Activated CD4-positive, alpha-beta T cell treated with anti-CD3 and anti-CD28 coated beads, Interleukin-2, amount 10 ng/mL, durations not matched to agents 7 days and 5 days (primary cell): ENCODE measurements at places on chromosomes 2 and 18.

DNA sequence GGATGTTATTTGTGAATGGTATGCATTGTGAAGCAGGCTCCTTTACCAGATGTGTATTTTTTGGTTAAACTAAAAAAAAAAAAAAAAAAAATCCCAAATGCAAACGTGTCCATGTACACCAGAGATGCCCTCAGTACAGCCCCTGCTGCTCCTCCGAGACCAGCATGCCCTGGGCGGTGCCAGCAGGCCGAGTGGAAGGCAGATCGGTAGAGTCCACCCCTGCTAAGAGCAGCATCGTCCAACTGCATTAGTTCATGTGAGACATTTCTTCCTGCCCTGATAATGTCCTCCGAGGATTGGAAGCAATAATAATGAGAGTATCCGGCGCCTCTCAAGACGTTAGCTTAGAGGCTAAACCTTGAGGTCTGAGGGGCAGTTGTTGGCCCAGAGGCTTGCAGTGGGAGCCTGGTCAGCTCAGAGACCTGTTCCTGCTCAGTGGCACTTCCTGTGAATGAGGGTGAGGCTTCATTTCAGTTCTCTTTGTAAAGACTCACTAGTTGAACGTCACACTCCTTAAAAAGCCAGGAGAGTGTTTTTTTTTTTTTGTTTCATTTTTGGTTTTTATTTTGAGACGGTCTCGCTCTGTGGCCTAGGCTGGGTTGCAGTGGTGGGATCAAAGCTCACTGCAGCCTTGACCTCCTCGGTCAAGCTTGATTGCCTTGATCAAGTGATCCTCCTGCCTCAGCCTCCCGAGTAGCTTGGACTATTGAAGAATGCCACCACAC lies 5.6 kb downstream of the SLC66A3 start:
- peak; percentile 39 for DNase-seq

DNA sequence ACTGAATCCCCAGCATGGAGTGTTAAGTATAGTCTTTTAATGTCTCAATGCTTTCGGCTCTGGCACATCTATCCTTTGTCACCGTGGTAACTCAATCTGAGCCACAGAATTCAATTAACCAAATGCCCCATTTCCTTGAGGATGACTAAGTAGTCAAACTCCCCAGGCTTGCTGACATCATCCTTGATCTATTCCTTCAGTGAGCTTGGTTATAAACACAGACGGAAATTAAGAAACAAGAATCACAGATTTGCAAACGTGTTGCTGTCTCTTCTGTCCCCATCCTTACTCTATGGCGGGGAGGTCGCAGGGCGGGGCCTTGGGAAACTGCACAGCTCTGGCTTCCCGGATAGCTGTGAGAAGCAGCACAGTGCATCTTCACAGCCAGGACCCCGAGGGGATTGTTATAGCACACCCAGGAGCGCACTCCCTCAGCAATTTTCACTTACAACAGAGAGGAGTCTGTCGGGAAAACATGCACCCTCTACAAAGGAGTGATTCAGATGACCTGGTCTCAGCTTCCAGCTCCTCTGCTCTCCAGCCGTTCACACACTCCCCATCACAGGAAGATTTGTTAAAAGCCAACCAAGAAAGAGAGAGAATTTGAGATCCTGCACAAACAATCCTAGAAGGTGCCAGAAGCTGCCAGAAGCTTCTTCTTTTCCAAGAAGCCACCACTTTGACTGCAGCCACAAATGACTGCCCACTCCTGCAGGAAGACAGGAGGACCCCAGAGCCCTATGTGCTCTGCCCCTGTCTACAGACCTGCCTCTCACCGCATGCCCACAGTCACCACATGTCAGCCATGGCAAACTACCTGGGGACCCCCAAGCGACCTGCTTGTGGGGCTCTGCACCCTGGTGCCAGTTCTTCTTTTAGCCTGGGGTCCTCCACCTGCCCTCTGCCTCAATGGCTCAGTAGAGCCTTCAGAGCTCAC lies 44.9 kb upstream of the YWHAQ start:
- DNase-seq, result no peak

- DNase-seq, result no peak
Observed at GRCh38 chr18:4842751-4843150, 354.3 kb downstream of the AKAIN1 start.

- no peak for DNase-seq
Observed at GRCh38 chr2:1701556-1702185, 42.6 kb downstream of the PXDN start.

DNA sequence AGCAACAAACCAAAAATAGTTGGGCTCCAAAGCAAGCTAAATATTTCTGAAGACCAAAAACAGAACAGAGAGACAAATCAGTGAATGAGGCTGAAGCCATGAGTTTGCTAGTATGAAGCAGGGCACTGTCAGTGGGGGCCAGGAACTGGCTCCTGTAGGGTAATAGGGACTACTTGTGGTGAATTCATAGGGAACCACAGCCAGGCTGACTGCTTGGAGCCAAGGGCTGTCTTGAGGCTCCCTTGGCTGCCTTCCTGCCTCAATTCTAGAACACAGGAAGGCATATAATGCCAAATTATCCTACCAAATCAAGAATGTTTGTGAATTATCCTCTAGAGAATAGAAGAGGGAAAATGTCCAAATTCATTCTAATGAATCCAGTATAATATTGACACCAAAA lies 406.0 kb downstream of the CCDC85A start:
- DNase-seq, result no peak

GRCh38 chr2:141021109-141021508 lies 1109.7 kb downstream of the LRP1B start:
- no peak for DNase-seq

- DNase-seq, result no peak
Observed at GRCh38 chr2:101597347-101597944, 100.1 kb upstream of the MAP4K4 start.

GRCh38 chr2:76478266-76479035 lies 767.7 kb upstream of the GCFC2 start:
- no peak for DNase-seq

- DNase-seq, result peak; percentile 21
Observed at GRCh38 chr18:23135550-23136325, 453 bp downstream of the CABLES1 start.

DNA sequence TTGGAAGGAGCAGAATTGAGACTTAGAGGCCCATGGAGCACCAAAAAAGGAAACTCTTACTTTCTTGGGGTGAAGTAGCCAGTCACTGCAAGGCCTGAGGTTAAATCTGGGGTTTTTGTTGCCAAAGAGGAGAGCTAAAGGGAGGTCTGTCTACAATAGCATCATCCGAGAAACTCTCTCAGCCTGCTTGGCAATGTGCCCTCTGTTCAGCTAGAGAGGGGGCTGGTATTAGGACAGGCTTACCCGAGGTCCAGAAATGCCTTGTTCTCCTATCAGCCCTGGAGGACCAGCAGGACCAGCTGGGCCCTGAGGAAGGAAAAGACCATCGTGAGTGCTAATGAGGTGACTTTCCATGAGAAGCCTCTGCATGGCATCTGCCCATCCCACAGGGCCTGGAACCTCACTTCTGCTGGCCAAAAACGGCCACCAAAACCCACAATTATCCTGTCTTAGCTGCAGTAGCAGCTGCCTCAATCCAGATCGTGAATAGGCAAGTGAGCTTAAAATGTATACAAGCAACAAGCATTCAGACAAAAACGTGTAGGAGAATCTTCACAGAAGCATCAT lies 61.6 kb downstream of the COL6A3 start:
- DNase-seq, result no peak

GRCh38 chr2:75788902-75789301 lies 78.2 kb upstream of the GCFC2 start:
- no peak for DNase-seq

DNA sequence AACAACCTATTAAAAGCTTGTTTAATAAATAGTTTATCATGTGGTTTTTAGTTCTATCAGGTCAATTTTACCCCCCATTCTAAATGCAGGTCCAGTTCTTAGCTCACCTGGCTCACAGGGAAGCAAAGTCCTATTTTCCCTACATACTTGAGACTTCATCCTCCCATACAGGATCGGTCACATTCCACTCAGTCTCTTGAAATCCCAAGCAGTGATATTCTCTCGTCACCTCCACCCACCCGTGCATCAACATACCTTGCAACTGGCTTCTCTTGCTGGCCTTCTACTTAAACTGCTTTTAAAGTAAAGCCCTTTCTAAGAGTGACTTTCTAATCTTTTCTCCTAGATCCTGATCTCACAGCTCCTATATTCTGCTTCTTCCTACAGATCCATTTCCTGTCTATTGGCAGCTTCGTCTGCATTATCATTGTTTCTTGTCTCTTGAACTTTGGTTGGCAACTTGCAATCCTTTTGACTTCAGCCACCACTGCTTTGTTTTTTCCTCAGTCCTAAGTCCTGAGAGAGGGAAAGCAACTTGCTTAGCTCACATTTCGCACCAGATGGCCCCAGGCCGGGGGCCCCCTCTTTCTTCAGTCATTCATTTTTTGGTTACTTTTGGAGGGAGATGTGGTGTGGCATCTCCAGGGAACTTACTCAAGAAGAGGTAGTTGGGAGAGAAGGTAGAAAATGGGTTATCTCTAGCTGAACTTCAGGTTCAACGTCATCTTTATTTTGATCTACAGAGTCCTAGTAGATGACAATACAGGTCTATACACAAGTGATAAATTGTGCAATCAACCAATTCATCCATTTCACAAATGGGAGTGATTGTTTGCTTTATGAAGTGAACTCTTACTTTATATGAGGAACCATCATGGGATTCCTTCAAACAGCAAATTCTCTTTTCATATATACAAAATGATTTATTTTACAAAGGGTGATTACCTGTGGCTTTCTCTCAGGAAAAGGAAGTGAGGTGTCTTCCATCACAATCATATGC lies 23.9 kb upstream of the NCOA1 start:
- no peak for DNase-seq

DNA sequence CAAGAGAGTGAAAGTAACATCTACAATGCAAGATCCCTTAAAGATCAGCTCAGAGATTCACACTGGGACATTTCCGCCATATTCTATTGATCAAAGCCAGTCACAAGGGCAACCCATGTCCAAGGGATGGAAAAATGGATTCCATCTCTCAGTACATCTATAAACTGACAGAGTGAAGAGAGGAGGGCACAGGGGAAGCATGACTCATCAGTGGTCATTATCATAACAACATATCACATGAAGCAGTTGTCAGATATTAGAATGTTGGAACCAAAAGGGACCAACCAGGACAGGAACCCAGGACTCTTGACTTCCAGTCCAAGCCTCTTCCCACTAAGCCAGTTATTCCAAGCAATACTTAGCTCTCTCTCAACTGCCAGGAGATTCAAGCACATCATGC lies 54.9 kb upstream of the IGFBP2 start:
- no peak for DNase-seq

DNA sequence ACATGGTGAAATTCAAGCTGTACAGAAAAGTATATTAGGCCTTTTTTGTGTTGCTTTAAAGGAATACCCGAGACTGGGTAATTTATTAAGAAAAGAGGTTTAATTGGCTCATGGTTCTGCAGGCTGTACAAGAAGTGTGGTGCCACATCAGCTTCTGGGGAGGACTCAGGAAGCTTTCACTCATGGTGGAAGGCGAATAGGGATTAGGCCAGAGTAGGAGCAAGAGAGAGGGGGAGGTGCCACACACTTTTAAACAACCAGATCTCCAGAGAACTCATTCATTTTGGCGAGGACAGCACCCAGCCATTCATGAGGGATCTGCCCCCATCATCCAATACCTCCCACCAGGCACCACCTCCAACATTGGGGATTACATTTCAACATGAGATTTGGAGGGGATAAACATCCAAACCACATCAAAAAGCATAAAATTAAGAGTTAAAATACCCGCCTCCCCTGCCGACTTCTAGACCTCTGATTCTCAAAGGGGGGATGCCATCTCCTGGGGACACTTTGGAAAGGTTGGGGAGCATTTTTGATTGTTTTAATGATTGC lies 15.1 kb upstream of the LIPG start:
- no peak for DNase-seq

- no peak for DNase-seq
Observed at GRCh38 chr2:118614841-118615271, 232.6 kb downstream of the EN1 start.

- DNase-seq, result no peak
Observed at GRCh38 chr2:160140471-160140870, 59.6 kb downstream of the ITGB6 start.

GRCh38 chr18:42053188-42053781 lies 98.3 kb downstream of the PIK3C3 start:
- peak; percentile 77 for DNase-seq

- no peak for DNase-seq
Observed at GRCh38 chr18:4524096-4524495, 69.0 kb upstream of the DLGAP1 start.

- no peak for DNase-seq
Observed at GRCh38 chr2:155141418-155141817, 442.9 kb downstream of the KCNJ3 start.

GRCh38 chr2:217837530-217837929 lies 165.3 kb downstream of the TNS1 start:
- DNase-seq, result no peak

- DNase-seq, result no peak
Observed at GRCh38 chr2:106572541-106573450, 85.6 kb downstream of the CD8B2 start.

DNA sequence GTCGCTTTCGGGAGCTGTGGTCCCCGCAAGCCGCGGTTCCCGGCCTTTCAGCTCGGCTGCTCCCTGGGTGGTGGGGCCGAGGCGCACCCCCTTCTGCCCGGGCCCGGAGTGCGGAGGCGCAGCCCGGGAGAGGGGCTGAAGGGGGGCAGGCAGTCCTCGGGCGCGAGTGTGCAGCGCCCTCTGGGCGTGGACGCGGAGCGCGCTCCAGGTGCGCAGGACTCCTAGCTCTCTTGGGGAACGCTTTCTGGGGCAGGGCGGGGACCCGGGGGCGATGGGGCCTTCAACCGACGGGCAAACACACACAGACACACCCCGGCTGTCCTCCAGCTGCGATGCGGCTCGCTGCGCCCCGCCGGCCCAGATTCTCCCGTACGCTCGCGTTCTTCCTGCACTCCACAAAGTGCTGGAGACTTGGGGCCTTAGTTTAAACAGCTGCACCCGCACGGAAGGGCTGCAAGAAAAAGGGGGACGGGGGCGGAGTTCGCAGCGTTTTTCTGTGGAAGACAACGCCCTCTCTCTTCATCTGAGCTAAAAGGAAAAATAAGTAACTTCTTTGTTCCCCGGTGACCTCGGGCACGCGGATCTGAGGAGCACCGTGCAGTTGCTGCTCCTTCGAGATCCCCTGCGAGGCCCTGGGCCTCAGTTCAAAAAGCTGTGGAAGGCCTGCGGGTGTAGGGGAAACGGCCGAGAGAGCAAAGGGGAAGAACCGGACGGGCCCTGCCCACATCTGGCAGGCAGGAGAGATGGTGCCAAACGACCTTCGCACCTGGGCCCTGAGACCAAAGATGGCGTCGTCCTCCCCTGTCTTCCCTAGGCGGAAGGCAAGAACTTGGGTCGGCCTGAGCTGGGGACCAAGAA lies 593 bp upstream of the SDC1 start:
- peak; percentile 31 for DNase-seq

- no peak for DNase-seq
Observed at GRCh38 chr2:33946193-33946592, 347.1 kb upstream of the FAM98A start.

- no peak for DNase-seq
Observed at GRCh38 chr2:207571370-207571769, 41.6 kb downstream of the CREB1 start.

GRCh38 chr2:201194097-201194496 lies 11.2 kb downstream of the CASP10 start:
- DNase-seq, result no peak
